Activated CD8-positive, alpha-beta T cell treated with anti-CD3 and anti-CD28 coated beads, Interleukin-2, amount 10 ng/mL, durations not matched to agents 7 days and 5 days (primary cell): ENCODE measurements at places on chromosomes 1 and 21.
A peak's percentile ranks its signal among the peaks of the same experiment; 100 is the strongest.

DNA sequence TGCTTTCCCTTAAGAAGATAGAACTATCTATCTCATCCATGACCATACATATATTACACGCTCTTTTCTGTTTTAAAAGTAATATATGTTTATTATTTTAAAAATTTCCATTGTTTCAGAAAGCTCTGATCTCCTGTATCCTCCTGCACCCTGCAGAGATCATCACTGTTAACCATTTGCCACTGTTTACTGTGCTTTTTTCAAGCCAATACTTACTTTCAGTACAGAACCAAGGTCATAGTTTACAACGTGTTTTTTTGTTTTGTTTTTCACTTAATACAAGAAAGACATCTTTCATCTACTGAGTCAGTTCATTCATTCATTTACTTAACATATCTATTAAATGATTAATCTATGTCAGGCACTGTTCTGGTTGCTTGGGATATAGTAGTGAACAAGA, 10.2 kb downstream of the SESN2 start:
- no peak for DNase-seq

- DNase-seq: peak; percentile 81
These were observed 18.7 kb downstream of the CNTN2 start for GRCh38 chr1:205061665-205062069.

DNA sequence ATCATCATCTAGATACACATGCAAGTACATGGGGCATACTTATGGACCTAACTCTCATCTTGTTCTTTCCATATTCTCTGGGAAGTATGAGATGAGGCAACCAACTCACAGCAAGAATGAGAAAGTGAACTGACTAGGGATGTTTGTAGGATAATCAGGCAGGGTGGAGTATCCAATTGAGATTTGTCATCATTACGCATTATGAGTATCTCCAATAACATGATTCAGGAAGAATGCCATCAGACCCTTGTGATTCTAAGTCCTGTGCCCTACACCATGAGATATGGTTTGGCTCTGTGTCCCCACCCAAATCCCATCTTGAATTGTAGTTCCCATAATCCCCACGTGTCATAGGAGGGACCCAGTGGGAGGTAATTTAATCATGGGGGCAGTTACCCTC, 154.0 kb downstream of the SLC30A10 start:
- DNase-seq: no peak

DNA sequence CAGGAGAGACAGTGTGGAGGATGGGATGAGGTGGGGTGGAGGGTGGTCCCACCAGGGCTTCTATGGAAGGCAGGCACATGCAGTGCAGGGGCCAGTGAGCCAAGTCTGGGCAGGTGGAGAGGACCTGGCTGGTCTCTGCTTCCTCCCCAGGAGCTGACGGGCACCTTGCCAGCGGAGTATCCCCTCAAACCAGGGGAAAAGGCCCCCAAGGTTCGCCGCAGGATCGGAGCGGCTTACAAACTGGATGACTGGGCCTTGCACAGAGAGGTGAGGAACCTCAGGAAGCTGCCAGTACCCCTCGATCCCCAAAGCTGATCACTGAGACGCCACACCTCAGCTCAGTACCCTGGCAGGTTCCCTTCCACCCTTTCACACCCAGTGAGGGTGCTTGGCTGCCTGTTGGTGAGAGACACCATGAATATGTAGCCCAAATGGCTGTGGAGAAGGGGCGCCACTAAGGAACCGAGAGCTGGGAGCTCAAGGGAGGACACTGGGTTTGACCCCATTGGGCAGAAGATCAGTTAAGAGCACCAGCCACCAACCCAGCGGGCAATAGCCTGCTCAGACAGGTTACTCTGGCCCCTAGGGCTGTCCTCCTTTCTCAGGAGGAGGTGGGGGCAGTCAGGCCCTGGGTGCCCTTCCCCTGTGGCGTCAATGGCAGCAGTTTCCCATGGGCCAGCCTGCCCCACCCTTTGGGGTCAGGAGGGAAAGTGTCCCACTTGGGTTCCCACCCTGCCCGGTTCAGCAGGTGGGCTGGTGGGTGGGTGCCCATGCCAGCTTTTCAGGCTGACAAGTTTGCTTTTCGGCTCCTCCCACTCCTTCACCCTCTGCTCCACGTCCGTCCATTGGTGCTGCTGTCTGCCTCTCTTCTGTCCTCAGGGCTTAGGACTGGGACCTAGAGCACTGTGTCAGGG, 5.5 kb downstream of the INAVA start:
- DNase-seq: no peak

DNA sequence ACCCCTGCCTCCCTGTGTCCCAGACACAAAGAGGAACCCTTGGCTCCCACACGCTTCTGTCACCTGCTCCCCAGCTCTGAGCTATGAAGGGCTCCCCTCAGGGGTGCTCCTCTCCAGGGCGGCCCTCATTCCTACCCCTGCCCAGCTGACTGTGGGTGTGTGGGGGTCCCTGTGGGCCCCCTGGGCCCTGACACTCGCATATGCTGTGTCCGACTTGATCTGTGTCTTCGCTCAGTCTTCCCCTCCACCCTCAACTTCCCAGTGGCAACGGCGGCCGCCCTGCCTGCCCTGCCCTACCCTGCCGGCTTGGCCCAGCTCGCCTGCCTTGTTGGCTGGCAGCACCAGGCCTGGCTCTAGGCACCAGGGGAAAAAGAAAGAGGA, 1.2 kb downstream of the KCNQ4 start:
- no peak for DNase-seq

- DNase-seq: peak; percentile 36
These were observed 109.2 kb downstream of the DDX20 start for GRCh38 chr1:111864862-111865261.

DNA sequence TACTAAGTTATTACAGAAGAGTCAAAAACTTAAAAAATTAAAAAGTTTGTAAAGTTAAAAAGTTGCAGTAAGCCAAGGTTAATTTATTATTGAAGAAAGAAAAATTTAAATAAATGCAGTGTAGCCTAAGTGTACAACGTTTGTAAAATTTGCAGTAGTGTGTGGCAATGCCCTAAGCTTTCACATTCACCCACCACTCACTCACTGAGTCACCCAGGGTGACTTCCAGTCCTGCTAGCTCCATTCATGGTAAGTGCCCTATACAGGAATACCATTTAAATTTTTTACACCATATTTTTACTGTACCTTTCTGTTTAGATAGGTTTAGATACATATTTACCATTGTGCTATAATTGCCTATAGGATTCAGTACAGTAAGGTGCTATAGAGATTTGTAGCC, 88.6 kb downstream of the CTH start:
- DNase-seq: no peak

DNA sequence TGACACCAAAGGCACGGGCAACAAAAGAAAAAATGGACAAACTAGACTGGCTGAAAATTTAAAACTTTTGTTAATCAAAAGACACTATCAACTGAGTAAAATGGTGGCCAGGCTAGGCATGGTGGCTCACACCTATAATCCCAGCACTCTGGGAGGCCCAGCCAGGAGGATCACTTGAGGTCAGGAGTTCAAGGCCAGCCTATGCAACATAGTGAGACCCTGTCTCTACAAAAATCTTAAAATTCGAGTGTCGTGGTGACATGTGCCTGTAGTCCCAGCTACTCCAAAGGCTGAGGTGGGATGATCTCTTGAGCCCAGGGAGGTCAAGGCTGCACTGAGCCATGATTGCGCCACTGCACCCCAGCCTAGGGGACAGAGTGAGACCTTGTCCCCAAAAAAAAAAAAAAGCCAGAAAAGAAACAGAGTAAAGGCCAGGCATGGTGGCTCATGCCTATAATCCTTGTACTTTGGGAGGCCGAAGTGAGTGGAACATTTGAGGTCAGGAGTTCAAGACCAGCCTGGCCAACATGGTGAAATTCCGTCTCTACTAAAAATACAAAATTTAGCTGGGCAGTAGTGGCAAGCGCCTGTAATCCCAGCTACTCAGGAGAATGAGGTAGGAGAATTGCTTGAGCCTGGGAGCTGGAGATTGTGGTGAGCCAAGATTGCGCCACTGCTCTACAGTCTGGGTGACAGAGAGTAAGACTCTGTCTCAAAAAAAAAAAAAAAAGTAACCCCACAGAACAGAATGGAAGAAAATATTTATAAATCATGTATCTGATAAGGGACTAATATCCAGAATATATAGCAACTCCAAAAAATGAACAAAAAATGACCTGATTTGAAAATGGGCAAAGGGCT, 8.0 kb downstream of the TUT4 start:
- DNase-seq: no peak

GRCh38 chr21:36261459-36261858, 58.5 kb upstream of the MORC3 start:
- DNase-seq: no peak

GRCh38 chr1:1115136-1115785, 628 bp downstream of the C1orf159 start:
- DNase-seq: no peak

- DNase-seq: no peak
These were observed 13.2 kb downstream of the PODN start for GRCh38 chr1:53075206-53075605.

- DNase-seq: no peak
These were observed 19.2 kb downstream of the SLC9A1 start for GRCh38 chr1:27135541-27136235.

DNA sequence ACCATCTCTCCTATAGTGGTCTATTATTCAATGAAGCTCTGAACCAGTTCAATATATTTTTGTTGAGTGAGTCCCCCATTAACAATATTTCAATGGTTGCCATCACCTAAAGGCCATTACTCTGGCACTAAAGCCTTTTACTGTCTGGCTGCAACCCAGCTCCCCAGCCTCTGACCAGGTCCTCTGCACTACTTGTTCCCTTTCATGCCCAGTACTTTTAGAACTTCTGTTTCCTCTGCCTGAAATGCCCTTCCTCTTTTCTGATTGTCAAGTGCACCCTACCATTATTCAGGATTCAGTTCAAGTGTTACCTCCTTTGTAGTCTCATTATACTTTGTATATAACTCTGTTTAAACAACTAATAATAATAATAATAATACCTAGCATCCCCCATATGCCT, 30.4 kb upstream of the ZFYVE9 start:
- no peak for DNase-seq

DNA sequence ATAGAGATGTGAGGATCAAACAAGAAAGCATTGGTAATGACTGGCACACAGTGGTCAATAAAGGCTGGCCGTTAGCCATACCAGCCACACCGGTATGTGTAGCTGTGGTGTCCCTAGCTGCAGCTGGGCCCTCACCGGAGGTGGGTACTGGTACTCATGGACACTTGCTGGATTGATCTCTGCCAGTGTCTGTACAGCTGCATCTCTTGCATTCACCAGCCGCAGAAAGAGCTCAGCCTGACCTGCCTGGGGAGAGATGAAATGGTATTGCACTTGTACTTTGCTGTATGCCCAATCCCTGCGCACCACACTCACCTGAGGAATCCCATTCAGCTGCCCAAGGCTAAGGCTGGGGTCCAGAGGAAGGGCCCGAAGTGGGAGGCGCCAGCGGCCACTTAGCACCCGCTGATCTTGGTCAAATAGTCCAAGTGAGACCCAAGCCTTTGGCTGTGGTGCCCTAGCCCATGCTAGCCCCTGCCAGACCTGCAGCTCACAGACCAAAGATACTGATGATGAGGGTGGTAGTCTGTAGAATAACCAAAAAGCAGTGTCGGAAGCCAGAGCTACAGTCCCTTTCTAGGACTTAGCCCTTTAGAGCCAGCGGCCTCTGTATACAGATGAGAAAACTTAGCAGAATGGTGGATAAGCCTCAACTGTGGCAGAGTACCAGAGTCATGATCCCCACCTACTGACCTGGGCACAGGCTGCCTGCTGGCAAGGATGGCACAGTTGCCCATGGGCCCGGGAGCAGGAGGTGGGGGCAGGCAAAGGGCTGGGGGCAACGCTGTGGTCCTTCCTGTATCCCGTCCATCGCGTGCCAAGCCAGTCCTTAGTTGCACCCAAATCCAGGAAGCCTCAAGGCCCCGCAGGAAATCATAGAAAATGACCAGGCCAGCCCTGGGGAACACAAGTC, 3.0 kb downstream of the CCDC17 start:
- DNase-seq: no peak

- DNase-seq: no peak
These were observed 31.1 kb downstream of the ZC3H11B start for GRCh38 chr1:219581766-219582165.

- DNase-seq: peak; percentile 45
These were observed 509 bp downstream of the PIK3R3 start for GRCh38 chr1:46131712-46132528.

DNA sequence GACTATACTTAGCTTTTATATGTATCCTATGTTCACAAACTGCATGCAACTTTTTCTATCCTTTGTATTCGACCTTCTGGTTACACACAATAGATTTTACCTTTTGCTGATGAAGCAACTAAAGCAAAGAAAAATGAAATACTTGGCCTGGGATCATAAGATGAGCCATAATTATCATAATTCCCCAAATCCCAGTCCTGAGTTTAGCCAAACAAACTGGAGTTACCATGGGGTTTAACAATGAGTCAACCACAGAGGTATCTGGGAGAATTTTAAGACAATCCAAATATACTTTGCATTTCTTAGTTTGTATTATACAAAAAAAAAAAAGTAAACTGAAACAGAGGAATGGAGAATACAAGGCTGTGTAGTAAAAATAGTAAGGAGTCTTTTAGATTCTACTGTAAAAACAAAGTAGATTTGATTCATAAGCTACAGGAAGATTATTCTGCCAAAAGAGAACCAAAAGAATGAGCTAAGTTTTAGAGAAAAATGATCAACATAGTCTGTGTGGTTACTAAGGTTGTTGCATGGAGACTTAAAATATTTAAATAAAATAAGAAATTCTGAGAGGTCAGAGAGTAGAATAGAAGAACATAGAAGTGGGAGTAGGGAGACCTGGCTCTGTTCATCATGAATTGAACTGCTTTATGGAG, 60.4 kb upstream of the GORAB start:
- DNase-seq: no peak

GRCh38 chr1:110249256-110249655, 39.1 kb downstream of the KCNC4 start:
- DNase-seq: no peak

DNA sequence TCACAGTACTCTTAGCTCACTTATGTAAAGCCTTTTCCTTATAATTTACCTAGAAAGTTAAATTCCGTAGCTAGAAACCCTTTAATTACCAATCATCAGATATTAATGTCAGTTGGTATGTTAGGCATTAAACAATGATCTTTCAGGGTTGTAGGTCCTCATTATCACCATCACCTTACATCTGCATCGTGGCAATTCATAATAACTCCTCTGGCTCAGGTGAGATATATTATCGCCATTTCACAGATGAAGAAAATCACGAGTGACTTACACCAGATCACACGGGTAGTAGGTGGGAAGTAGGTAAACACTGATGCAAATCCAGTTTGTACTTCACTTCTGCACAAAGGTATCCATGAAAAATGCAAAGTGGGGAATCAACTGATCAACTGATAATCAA, 639 bp downstream of the NUP133 start:
- DNase-seq: no peak

DNA sequence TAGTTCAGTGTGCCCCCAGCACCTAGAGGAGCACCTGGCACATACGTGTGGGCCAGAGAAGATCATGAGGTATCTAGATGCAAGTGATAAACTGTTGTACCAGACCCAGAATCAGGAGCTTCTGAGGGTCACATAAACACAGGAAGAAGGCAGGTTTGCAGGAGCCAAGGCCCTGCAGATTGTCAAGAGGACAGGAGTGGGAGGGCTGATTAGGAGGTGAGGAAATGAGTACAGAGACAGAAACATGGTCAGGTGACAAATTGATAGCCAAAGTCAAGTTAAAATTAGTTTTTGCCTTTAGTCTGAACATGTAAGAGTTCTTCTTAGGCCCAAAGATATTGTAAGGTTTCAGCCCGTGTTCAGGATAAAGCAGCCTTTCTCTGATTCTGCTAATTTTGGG, 14.0 kb upstream of the TRAF3IP3 start:
- no peak for DNase-seq
